ENCODE measurements at places on chromosomes 5 and 9. TPM values are rescaled to one million over a fixed set of nuclear protein-coding genes. Genes with fewer than 3 reads are reported as not detected.

The BAAT gene
- total RNA-seq, result not detected

The ZNF883 gene
- total RNA-seq, result 0.31 TPM

- H3K27me3 ChIP-seq, result no peaks in the 10 kb centered on the region
- H3K4me3 ChIP-seq, result no peak overlapping the region
- no peak for DNase-seq
- H3K4me1 ChIP-seq, result no peaks in the 10 kb centered on the region
Observed at GRCh38 chr5:165477546-165477945, 1972.1 kb downstream of the MAT2B start.

- DNase-seq, result no peak
- H3K27me3 ChIP-seq, result no peaks in the 10 kb centered on the region
- no peak overlapping the region for H3K27ac ChIP-seq
- H3K4me1 ChIP-seq, result no peaks in the 10 kb centered on the region
- H3K4me3 ChIP-seq, result no peak overlapping the region
Observed at GRCh38 chr5:107272954-107273353, 397.8 kb downstream of the EFNA5 start.

DNA sequence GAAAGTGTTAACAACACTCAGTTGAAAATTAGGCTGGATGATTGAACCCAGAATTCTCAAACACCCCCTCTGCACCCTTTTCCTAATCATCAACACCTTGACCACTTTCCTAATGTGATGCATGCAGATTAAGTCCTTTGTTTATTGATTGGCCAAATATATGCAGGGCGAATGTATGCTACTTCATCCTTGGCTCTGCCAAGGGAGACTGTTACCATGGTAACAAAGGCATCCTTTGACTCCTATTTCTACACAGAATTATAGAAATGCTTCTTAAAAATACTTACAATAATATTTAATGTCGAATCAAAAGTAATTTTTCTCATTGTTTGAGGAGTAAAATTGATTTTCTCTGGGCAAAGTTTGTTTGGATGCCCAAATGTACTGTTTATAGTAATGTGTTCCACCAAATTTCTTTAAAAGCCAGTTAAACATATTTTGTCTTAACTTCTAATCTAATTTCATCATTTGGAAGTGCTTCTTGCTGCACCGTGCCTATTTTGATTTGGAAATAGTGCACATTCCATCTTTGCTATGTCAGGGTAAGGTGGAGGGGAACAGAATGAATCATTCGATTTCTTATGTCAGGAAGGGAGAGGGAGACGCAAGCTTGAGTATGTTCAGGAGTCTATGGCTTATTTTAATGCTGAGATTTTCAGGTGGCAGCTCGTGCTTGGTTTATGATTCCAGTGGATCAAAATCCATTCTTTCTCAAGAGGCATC is 1384.3 kb upstream of the WWC1 start:
- no peaks in the 10 kb centered on the region for H3K4me1 ChIP-seq
- no peaks in the 10 kb centered on the region for H3K36me3 ChIP-seq
- H3K27me3 ChIP-seq, result no peaks in the 10 kb centered on the region
- H3K27ac ChIP-seq, result no peak overlapping the region
- H3K4me3 ChIP-seq, result no peak overlapping the region

GRCh38 chr5:10789021-10789420 is 28.0 kb upstream of the DAP start:
- no peaks in the 10 kb centered on the region for H3K27me3 ChIP-seq
- no peak for DNase-seq
- no peaks in the 10 kb centered on the region for H3K36me3 ChIP-seq
- H3K27ac ChIP-seq, result no peak overlapping the region
- H3K4me1 ChIP-seq, result peaks cover 5% of the 10 kb centered on the region

DNA sequence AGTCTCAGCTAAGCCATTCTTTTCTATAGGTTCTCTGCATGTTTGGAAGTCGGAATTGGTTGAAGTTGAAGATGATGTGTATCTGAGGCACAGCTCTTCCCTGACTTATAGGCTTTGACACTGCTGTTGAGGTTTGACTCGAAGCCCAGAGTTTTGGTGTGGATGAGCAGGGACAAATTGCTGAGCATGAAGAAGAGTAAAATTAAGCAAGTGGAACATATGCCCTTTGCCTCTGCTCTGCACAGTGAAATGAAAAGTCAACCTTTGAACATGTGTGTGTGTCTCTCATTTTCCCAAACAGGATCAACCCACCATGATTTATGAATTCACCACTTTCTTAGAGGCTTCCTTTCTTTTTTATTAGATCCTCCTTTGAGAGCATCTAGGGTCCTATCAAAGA is 8.5 kb downstream of the HMHB1 start:
- H3K36me3 ChIP-seq, result no peaks in the 10 kb centered on the region
- peaks cover 2% of the 10 kb centered on the region for H3K4me1 ChIP-seq
- DNase-seq, result no peak
- H3K27ac ChIP-seq, result no peak overlapping the region

GRCh38 chr5:163888366-163888765 is 382.9 kb downstream of the MAT2B start:
- DNase-seq, result no peak
- no peak overlapping the region for H3K27ac ChIP-seq
- no peak overlapping the region for H3K4me3 ChIP-seq
- H3K27me3 ChIP-seq, result no peaks in the 10 kb centered on the region
- no peaks in the 10 kb centered on the region for H3K4me1 ChIP-seq
- no peaks in the 10 kb centered on the region for H3K36me3 ChIP-seq

- no peak overlapping the region for H3K4me3 ChIP-seq
- H3K4me1 ChIP-seq, result no peaks in the 10 kb centered on the region
- no peak overlapping the region for H3K27ac ChIP-seq
- no peak for DNase-seq
Observed at GRCh38 chr9:15873573-15874177, 320.8 kb downstream of the CCDC171 start.

Data from CD4-positive, alpha-beta T cell (primary cell).